Mesendoderm (in vitro differentiated cells): ENCODE measurements at places on chromosomes 13 and 19.

DNA sequence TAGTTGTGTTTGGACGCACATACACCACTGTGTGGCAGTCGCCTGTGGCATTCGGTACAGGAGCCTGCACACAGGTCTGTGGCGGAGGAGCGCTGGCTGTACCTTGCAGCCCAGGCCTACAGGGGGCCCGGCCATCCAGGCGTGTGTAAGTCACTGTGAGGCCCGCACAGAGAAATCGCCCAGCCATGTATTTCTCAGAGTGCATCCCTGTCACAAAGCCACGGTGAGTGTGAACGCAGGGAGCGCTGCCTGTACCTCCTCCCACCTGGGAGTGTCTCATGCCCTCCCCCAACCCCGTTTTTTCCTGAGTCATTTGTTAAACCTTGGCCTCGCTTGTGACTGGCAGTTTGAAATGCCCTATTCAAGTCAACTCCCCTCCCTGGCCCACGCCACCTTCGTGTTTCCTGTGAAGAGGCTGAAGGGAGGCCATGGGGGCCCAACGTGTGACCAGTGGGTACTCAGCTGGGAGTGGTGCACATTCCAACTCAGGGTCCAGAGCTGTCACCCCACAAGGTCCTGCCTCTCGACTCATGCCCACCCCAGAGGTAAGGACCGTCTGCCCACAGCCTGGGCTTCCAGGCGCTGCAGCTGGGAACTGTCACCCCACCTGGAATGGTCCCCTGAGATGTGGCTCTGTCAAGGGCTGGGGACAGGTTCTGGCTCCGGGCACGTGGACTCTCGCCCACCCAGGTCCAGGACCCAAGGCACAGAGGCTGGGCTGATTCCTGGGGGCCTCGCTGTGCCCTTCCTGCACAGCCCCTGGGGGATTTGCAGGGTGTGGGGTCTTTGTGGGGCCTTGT, 11.6 kb upstream of the RASA3 start:
- DNase-seq = peak; percentile 71

DNA sequence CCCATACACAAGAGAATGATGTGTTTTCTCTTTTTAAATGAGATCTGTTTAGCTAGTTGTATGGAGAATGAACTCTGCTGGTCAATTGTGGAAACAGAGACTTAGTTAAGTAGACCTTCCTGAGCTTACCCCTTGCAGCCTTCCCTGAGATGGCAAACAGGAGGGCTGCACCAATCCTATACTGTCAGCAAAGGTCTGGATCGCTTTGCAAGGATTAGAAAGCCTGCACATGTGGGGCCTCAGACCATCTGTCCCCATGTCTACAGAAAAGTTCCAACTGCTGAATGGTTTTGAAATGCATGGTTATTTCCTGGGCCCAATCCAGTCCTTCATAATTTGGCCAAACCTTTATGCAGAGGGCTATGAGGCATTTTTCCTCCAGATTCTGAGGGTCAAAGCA, 183.9 kb upstream of the SLC10A2 start:
- no peak for DNase-seq

DNA sequence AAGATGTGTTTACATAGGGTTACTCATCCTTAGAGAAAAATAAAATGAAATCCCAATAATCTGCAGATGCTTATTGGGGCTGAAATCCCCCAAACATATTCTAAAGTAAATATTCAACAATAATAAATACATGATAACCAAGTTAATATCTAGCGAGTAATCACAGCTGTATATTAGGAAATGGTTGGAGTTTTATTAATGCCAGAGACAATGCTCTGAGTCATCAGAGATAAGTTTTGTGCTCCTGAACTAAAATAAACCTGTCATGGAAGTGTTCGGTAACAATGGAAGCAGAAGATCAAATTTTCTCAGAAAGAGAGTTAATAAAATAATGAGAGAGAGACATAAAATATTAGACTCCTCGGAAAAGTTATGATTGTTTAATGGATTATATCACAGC, 31.4 kb downstream of the FLT1 start:
- DNase-seq = no peak

DNA sequence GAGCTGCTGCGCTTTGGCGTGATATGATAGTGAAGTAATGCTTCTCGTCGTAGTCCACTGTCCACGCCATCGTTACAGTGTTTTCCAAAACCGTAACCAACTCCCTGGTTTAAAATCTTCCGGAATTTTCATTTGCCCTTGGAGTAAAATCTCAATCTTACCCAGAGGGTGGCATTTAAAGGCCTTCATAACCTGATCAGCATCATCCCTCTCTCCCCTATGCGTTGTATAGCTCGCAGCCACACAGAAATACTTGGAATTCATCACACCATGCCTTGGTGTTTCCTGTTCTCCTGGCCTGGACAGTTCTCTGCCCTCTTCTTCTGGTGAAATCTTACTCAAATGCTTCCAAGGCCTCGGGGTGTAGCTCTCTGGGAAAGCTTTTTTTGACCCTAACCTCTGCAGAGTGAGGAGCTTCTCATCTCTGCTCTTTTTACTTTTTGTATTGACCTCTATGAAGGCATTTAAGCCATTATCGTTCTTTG, 839 bp downstream of the MPHOSPH8 start:
- peak; percentile 57 for DNase-seq

DNA sequence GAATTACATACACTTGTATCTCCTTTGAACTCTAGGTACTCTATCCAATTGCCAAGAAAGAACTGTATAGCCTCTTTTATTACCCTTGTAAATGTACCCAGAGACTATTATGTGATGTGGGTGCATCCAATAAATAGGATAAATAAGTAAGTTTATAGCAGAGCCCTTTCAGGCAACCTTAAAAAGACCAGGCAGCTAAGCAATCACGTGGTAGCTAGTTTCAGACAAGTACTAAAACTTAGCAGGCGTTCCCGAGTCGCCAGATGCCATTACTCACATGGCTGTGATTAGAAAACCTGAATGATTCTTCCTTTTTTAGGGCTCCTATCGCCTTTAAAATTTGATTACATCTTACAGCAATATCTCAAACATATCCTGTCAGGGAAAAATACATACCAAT, 1303.0 kb downstream of the EFNB2 start:
- no peak for DNase-seq

DNA sequence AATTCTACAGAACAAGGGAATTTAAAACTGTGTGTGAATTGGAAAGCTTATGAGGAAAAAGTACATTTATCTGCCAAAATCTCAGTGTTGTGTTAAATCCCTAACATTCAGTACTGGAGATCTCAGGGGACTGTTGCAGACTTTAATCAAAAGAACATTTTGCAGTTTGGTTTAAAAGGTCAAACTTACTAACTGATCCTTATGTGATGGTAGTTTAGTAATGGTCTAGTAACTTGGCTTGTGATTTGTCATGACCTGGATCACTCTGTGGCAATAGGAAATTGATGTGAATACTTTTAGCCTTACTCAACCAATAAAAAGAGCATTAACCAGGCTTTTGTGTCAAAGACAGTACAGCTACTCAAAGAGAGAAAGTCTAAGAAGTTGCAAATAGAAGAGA, 862.1 kb upstream of the MIR17HG start:
- no peak for DNase-seq
